ENCODE measurements at places on chromosomes 12 and 14.
A peak's percentile ranks its signal among the peaks of the same experiment; 100 is the strongest.

DNA sequence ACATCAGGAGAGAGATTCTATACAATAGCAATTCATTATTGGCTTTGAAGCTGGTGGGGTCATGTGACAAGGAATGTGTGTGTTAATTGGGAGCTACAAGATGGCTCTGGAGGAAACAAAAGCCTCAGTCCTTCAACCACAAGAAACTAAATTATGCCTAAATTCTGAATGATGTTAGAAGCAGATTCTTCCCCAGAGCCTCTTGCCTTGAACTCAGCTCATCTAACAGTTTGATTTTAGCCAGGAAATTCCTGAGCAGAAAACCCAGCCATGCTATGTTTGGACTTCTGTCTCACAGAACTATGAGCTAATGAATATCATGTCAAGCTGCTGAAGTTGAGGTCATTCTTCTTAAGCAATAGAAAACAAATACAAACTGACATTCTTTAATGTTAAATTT lies 274.7 kb downstream of the SLC6A15 start:
- DNase-seq, result no peak

- DNase-seq, result no peak
Observed at GRCh38 chr14:36829547-36829946, 167.9 kb downstream of the PAX9 start.

- no peak for DNase-seq
Observed at GRCh38 chr14:80426683-80427082, 215.4 kb upstream of the DIO2 start.

- DNase-seq, result no peak
Observed at GRCh38 chr14:59772233-59772632, 98.3 kb downstream of the RTN1 start.

DNA sequence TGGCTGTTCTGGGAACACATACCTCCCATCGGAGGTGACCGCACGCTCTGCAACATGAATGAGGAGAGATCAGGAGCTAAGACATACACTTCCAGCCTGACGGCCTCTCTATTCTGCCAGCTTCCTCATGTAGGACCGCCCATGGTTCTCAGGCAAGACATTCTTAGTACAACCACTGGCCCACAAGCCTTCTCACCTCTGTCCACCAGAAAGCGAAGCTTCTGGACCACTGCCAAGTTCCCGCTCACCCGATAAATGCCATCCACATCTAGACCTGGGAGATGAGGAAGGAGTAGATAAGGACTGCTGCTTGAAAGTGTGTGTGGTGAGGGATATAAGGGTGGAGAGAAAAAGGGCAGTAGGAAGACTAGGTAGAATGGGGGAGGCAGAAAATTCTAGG lies 5.2 kb downstream of the ARHGAP9 start:
- no peak for DNase-seq

DNA sequence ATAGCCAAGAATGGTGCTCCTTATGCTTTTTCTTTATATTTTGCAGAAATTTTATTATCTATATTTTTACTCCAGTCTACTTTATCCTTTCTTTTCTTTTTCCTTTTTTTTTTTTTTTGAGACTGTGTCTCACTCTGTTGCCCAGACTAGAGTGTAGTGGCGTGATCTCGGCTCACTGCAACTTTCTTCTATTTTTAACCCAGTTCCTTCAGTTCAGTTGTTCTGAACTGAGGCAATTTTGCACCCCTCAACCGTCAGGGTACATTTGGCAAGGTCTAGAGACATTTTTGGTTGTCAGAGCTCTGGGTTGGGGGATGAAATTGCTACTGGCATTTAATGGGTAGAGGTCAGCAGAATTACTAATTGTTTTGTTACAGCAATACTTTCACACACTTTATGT lies 75.7 kb downstream of the DIP2B start:
- no peak for DNase-seq

- DNase-seq, result no peak
Observed at GRCh38 chr12:30913323-30913722, 13.2 kb upstream of the TSPAN11 start.

DNA sequence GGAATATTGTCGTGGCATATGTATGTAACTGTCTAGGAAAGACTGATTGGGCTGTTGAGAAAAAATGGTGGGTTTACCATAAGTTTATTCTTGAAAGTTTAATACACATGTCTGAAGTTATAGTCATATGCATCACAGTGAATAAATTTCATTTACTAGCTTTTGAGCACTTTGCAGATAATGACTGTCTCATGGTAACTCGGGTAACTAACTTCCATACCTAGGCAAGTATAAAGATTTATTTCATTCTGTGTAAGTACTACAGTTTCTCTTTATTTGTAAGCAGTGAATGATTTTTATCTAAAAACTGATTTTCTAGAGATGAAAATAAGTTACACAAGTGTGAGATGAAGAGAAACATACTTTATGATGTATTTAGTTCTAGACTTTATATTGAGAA lies 3.0 kb downstream of the USP15 start:
- DNase-seq, result no peak

DNA sequence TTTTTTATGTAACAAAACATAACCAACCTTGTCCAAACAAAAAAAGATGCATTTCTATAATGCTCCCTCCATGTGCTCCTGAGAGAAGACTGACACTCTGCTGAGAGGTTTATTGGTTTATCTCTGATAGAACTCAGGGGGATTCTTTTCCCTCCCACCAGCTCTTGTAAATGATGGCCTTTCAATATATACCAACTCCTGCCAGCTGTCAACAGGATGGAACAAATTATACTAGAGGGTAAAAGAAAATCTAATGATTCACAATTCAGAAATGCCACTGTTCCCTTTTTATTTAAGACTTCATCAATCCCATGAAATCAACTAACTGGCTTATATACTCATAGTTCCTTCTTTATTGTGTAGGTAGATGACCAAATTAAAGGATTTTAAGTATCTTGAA lies 25.4 kb downstream of the PSMC1 start:
- DNase-seq, result no peak

DNA sequence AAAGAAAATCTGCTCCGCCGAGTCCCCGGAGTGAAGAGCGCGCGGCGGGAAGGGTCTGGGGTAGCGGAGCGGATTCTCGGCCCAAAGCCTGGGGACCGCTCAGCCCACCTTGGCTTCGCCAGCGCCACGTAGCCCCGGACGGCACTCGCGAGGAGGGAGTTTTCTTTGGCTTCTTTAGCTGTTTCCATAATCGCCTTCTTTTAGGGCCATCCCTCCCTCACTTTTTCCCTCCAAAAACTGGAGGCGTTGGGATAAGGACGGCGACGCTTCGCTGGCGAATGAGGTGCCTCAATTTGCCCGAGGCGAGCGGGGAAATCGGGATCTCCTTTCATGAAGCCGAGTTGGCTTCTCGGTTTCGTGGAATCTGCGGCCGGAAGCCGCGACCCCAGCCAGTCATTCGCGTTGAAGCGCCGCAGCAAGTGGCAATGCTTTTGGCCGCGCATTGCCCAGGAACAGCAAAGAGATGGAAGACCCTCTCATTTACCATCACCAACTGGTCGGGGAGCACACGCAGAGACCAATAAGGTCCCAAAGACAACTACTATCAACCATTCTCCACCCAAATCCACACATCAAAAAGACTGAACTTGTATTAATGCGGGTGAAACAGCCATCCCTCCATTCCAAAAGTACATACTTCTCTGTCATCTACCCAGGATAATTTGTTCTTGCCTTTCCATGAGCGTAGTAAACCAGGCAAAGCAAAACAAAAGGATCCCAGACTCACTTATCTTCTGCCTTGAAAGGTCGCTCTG lies 8.4 kb upstream of the SIX1 start:
- no peak for DNase-seq

- DNase-seq, result no peak
Observed at GRCh38 chr12:11834104-11834812, 184.8 kb downstream of the ETV6 start.

DNA sequence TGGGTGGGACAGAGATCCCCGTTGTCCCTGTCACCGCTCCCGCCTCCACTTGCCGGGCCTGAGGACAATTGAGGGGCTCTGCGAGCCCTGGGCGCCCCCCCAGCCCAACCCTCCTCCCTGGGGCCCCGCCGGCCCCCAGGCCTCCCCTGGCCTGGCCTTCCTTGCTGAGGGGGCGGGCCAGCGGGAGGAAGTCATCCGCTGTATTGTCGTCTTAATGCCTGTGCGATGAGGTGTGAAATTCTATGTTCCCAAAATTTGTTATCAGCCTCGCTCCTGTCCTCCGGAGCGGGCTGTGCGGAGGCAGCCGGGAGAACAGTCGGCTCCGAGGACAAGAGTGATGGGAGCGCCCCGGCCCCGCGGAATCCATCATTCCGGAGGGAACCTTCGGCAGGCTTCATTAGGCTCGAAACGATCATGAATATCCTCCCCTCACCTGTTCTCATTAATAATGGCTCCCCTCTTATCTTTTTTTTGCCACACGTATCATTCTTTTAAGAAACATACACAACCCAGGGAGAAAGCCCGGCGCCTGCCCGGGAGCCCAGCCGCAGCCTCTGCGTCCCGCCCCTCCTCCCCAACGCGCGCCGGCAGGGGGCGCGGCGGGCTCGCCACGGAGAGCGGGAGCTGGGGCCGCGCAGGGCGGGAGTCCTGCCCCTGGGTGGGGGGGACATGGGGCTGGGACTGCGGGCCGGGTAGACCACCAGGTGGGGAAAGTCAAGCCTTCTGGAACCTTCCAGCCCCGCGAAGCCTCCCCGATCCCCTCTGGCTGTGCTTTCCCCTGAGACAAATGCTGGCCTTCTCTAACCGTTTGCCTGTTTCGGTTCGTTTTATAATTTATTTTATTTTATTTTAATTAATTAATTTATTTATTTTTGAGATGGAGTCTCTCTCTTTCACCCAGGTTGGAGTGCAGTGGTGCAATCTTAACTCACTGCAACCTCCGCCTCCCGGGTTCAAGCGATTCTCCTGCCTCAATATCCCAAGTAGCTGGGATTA lies 17.1 kb upstream of the DLK1 start:
- no peak for DNase-seq

DNA sequence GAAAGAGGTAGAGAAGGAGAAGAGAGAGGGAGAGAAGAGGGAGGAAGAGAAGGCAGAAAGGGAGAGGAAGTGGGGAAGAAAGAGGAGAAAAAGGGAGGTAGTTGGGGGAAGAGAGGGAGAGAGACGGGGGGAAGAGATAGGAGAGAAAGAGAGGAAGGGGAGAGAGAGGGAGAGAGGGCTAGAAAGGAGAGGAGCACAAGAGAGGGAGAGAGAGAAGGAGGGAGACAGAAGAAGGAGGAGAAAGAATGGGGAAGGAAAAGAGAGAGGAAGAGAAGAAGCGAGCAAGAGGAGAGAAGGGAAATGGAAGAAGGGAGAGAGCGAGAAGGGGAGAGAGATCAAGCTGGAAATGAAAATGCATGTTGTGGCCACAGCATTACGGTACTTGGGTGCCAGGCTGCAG lies 1368.4 kb upstream of the TMEM132C start:
- DNase-seq, result no peak

DNA sequence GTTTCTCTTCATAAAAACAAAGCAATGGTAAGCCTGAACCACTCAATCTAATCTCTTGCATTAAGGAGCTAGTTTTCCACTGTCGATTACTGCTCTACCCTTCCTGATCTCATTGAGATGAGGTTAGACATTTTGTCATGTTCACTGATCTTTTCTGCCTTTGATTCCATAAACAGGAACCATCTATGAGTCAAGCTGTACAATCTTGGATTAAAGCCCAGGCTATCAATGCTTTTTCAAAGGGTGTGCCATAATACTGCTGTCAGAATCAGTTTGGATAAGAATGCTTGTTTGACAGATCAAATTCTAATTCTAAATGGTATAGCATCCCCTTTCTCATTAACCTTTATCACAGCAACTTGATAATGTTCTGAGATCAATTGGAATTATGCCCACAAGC lies 16.1 kb downstream of the GRIP1 start:
- no peak for DNase-seq

- DNase-seq, result no peak
Observed at GRCh38 chr12:130335517-130336392, 1.9 kb upstream of the PIWIL1 start.

DNA sequence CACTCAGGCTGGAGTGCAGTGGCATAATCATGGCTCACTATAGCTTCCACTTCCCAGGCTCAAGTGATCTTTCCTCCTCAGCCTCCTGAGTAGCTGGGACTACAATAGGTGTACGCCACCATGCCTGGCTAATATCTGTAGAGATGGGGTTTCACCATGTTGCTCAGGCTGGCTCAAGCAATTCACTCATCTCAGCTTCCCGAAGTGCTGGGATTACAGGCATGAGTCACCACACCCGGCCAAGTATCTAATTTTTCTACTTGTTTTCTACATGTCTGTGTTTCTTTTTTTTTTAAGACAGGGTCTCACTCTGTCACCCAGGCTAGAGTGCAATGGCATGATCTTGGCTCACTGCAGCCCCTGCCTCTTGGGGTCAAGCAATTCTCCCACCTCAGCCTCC lies 119.7 kb upstream of the MED13L start:
- DNase-seq, result no peak

DNA sequence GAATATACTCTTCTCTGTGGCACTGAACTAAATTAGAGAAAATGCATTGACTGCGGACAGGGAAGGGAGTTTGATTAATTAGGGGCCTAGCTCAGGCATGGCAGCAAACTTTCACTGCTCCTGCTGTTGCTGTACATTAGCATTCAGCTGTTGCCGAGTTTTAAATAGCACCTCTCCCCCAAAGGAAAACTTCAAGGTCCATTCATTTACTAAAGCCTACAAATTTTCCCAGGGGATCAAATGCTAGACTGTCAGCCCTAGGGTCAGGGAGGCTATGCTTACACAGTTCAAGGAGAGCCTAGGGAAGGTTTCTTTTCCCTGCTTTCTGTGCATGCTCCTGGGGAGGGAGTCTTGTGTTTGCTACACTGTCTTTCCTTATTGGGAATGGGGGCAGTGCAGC lies 60.0 kb upstream of the GZMB start:
- no peak for DNase-seq

DNA sequence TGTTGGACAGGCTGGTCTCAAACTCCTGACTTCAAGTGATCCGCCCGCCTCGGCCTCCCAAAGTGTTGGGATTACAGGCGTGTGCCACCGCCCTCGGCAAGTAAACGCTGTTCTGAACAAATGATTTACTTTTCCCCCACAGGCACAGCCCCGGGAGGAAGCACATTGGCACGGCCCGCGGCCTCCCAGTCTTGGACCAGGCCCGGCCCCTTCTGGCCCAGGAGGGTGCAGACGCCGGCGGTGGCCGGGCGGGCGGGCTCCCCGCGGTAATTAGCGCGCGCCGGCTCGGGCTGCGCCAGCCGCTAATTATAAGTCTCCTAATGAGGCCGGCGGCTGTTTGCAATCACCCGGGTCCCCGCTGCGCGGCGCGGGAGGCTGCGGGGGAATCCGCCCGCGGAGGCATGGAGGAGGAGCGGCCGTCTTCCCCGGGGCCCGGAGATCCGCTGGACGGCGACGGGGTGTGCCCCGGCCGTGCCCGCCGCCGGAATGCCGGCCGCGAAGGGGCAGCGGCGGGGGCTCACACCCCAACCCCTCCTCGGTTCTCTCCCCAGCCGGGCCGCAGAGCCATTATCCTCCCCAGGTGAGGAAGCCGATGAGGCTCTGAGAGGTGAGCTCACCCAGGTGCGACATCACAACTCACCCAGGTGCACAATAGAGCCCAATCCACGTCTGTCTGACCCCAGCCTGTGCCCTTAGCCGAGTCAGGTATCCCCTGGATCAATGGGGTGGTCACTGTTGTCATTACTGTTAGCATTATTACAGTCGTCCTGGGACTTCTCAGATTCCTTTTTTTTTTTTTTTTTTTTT lies 3.3 kb upstream of the POP5 start:
- peak; percentile 36 for DNase-seq

- DNase-seq, result no peak
Observed at GRCh38 chr12:868722-869121, 80.8 kb downstream of the RAD52 start.

GRCh38 chr14:75344411-75344810 lies 65.8 kb downstream of the FOS start:
- no peak for DNase-seq

- no peak for DNase-seq
Observed at GRCh38 chr12:49875115-49875720, 28.5 kb downstream of the FAIM2 start.

GRCh38 chr14:45810152-45810872 lies 557.3 kb upstream of the MIS18BP1 start:
- no peak for DNase-seq
